ENCODE measurements at places on chromosomes 1 and 21.

- DNase-seq, result no peak
Measured at GRCh38 chr1:233229288-233229687, 66.2 kb downstream of the PCNX2 start.

DNA sequence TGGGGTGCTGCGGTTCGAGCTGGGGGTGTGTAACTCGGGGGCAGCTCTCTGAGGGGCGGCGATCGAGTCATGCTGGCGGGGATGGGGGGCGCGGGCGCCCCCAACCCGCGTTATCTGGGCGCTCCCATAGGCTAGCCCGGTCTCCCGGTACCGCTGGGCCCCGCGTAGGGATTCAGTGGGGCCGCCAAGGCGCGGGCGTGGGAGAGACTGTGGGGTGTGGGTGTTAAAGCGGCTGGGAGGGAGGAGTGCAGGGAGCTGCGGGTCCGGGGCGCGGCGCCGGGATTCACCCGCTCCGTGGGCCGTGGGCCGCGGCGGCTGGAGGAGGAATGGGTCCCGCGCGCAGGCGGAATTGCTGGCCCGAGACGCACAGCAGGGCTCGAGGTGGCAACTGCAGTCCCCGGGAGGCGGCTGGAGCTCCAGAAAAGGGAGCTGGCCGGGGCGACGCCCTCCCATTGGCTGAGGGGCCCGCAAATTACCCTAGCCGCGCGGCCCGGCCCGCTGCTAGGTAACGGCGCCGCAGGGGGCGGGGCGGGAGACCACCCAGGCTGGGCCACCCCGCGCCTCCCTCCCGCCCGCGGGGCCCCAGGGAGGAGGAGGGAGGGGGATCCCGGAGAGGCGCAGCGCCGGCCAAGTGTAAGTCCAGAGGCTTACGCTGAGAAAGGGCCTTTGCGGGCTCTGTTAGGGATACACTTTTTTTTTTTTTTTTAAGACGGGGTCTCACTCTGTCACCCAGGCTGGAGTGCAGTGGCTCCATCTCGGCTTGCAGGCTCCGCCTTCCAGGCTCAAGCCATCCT lies at the start of gene PTCH2:
PTCH2 (minus strand) TSS at position 392 of the 794 bp plus-strand sequence; CDS start at position 71, 321 bp downstream.
- DNase-seq, result no peak

- DNase-seq, result no peak
Measured at GRCh38 chr1:159961636-159962035, 7.6 kb upstream of the SLAMF9 start.

GRCh38 chr1:15453734-15454133 lies 2.8 kb upstream of the CELA2A start:
- no peak for DNase-seq

- DNase-seq, result no peak
Measured at GRCh38 chr1:33424610-33425009, 6.3 kb downstream of the PHC2 start.

GRCh38 chr1:60184521-60184920 lies 111.0 kb upstream of the C1orf87 start:
- DNase-seq, result no peak

- DNase-seq, result no peak
Measured at GRCh38 chr1:34831721-34832246, 27.8 kb downstream of the SMIM12 start.

DNA sequence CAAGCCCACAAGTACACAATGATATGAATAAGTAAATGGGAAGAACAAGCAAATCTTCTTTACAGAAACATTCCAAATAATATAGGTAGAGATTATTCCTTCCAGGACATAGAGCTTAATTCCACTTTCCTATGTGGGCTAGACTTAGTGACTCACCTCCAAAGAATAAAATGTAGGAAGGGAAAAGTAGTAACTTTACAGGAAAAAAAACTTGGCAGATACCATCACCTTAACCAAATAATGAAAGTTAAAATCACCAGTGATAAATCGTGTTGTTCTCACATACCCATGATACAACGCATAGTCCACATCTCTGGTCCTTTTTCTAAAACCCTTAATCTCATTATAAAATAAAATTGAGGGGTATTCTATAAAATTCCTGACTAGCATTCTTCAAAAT lies 260.8 kb downstream of the SPATA17 start:
- no peak for DNase-seq

- no peak for DNase-seq
Measured at GRCh38 chr1:182786223-182786994, 3.2 kb upstream of the NPL start.

DNA sequence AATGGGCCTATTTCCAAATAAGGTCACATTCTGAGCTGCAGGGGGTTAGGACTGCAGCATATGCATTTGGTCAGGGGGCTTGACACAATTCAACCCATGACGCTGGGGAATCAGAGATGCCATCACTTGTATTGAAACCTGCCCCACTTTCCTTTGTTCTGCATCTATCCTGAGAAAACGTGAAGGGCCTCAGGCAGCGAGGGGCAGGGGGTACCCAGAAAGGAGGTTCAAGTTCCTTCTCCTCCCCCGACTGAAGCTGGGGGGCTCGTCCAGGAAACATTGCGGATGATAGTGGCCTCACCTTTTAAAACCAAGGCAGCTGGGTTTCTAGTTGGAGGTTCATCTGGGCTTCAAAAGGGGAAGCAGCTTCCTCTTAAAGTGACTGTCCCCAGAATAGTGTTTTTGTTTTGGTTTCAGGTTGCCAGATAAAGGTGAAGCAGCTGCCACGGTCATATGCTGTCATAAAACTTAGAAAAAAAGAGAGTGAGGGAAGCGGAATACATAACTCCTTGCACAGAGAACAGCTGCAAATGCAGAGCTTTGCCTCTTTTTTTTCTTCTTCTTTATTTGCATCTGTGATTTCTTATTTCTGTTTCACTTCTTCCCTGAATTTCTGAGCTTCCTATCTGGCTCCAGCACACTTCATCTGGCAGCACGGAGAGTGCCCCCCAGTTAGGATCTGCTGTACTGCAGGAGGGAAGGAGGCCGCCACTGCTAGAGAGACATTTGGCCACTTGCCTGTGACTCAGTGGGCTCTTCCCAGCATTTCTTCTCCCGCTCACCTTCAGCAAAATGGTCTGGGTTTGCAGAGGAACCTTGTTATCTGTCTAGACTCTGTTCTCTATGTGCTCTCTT lies 142.0 kb downstream of the AJAP1 start:
- DNase-seq, result no peak

GRCh38 chr1:61956016-61956645 lies 213.9 kb downstream of the PATJ start:
- no peak for DNase-seq

DNA sequence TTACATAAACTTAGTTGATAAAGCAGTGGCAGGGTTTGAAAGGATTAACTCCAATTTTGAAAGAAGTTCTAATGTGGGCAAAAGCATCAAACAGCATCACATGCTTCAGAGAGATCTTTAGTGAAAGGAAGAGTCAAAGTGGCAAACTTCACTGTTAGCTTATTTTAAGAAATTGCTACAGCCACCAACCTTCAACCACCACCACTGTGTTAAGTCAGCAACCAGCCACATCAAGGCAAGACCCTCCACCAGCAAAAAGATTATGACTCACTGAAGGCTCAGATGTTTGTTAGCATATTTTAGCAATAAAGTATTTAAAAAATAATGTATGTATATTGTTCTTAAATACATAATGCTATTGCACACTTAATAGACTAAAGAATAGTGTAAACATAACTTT lies 21.3 kb upstream of the MAGI3 start:
- no peak for DNase-seq

DNA sequence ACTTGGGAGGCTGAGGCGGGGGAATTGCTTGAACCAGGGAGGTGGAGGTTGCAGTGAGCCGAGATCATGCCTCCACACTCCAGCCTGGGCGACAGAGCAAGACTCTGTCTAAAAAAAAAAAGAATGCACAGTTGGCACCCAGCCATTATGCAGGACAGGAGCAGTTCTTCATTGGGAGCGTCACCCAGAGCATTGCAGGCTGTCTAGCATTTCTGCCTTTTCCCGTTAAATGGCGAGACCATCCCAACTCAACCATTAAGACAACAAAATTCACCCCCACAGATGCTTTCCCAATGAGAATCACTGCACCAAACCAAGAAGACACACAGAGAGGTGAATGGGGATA lies 105.8 kb downstream of the EDEM3 start:
- no peak for DNase-seq

DNA sequence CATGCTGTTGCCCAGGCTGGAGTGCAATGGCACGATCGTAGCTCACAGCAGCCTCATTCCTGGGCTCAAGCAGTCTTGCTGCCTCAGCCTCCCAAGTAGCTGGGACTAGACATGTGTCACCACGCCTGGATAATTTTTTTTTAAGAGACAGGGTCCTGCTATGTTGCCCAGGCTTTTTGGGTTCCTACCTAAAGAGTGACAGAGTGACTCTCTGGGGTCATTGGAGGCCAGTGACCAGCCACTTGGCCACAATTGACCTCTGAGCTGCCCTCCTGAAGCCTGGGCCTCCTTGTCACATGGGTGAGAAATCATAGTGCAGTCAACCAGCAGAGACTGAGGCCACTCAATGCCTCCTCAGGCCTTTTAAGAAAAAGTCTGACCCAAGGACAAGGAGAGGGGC lies 5.7 kb downstream of the DIO1 start:
- no peak for DNase-seq

DNA sequence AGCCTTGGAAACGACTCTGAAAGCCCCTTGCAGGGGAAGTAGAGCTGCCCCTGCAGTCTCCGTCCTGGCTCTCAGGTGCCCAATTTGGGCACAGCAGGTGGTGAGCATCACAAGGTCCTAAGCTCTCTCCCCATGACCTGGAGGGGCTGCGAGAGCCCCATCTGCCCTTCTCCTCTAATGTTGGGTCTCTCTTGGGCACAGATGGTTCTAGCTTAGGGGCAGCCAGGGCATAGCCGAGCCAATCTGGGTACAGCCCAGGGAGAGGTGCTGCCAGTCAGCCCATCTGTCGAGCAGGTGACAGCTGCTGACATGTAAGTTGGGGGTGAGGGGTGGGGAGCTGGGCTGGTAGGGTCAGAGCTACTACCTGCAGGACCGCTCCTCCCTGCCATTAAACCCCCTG lies 50.7 kb downstream of the SYT2 start:
- DNase-seq, result no peak

DNA sequence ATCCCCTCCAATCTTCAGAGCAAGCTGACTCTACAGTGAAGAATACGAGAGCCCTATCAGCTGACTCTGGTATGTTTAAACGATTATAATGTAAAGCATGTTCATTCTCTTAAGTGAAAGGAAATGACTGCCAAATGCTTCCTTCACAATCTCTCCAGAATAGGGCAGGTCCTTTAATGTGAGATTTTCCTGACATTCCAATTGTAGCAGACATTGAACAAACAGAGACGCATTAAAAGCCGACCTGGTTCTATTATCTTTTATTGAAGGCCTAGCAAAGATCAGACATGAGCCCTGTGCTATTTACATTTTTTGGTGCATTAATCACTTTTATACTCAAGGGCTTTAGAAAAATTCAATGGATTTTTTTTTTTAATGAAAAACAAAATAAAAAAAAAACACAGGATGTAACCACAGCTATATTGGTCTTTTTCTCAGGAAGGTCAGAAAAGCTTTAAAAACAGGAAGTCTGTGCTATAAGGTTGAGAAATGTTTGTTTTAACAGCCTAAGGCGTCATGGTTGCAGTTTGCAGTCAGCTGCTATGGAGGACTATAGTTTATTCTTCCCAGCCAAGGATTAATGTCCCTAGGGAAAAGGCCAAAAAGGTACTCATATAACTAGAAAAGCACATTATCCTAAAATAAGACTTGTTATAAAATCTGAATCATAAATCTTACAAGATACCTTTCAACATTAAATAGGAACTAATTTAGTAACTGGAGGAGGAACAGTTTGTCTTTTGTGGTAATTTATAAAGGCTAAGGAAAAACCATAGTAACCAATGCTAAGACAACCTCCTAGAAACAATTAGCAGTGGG lies 104.8 kb downstream of the RERE start:
- DNase-seq, result no peak

GRCh38 chr1:71399594-71399993 lies 318.8 kb upstream of the ZRANB2 start:
- DNase-seq, result no peak

DNA sequence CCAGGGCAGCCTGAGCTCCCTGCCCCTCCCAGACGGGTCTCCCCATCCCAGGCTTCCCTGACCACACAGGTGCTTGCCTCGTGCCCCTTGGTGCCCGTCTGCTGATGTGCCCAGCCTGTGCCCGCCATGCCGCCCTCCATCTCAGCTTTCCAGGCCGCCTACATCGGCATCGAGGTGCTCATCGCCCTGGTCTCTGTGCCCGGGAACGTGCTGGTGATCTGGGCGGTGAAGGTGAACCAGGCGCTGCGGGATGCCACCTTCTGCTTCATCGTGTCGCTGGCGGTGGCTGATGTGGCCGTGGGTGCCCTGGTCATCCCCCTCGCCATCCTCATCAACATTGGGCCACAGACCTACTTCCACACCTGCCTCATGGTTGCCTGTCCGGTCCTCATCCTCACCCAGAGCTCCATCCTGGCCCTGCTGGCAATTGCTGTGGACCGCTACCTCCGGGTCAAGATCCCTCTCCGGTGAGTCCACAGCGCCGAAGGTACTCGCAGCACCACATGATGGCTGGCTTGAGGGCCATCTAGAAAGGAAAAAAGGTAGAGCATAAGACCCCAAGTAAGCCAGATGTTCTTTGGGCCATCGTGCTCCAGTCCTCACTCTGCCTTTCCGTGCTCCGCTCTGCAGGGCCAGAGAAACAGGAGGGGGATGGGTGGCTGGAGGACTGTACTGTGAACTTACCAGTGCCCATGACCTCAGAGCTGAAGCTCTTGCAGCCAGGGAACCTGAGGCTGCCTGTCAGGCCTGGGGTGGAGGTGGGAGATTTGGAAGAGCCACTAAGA lies 1.4 kb downstream of the ADORA1 start:
- no peak for DNase-seq

GRCh38 chr1:23194119-23194984 lies 22.9 kb downstream of the HTR1D start:
- DNase-seq, result no peak

DNA sequence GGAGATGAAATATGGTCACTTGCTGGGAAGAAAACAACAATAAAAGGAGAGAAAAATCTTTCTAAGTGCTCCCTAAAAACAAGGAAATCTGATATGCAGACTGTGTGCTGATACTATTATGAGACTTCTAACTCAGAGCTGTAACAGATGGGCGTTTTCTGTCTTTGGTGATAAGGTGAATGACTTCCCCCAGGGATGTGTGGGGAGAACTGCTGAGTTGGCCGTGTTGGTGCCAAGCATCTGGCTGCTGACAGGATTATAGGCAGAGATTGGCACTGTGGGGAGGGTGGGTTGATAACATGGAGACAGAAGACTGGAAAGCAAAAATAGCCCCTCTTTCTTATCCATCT lies 438.5 kb upstream of the PLXNA2 start:
- no peak for DNase-seq

- no peak for DNase-seq
Measured at GRCh38 chr1:208880433-208881100, 636.4 kb upstream of the PLXNA2 start.

GRCh38 chr21:37734846-37735245 lies 181.4 kb downstream of the KCNJ6 start:
- no peak for DNase-seq

- no peak for DNase-seq
Measured at GRCh38 chr1:51247022-51247421, 10.9 kb downstream of the RNF11 start.
